ENCODE measurements at places on chromosomes 3 and 15.

DNA sequence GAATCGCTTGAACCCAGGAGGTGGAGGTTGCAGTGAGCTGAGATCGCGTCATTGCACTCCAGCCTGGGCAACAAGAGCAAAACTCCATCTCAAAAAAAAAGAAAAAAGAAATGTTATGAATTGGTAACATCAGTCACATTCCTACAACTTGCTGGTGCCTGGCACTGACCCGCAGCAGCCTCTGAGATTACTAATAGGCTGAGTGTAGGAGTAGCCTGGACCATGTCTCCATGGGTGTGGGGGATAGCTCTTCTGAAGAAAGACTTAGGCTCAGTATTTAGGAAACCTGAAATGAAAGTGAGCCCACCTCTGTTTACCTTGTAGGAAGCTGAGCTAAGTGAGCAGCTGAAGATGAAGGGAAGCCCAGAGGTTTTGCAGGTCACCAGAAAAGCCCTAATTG lies 148.3 kb downstream of the LRRC28 start:
- DNase-seq: no peak

DNA sequence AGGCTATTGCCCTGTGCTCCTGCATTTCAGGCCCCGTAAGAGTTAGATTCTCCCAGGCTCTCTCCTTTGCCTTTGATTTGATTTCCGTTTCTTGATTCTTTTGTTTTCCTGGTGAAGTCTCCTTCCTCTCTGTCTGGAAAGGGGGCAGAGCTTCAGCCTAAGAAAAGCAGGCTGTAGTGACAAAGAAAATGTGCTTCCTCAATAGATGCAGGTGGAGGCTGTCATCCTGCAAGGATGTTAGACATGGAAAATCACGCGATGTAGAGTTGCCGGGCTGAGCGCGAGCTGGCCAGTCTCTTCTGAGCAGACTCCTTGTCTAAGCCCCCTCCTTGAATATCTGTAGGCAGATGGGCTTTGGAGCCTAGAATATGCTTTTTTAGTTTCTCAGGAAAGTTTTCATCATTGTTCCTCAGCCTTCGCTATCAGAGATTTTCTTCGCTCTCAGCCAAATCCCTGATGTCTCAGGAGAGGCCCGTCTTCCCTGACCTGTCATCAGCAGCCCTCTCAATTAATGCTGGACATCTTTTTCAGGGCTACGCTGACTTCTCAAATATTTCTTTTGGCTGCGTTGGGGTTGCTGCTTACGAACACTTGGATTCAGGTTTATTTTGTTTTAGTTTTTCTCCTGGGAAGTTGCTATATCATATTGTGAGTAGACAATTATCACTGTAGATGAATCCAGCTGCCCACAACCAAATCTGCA lies 163.6 kb downstream of the ITPR1 start:
- DNase-seq: no peak

GRCh38 chr3:141914311-141914710 lies 37.9 kb downstream of the ATP1B3 start:
- DNase-seq: no peak

GRCh38 chr3:152209776-152210175 lies 59.0 kb upstream of the MBNL1 start:
- no peak for DNase-seq

GRCh38 chr3:120275618-120276017 lies 9.4 kb downstream of the GPR156 start:
- no peak for DNase-seq

GRCh38 chr3:133117342-133117741 lies 79.2 kb downstream of the TMEM108 start:
- no peak for DNase-seq

DNA sequence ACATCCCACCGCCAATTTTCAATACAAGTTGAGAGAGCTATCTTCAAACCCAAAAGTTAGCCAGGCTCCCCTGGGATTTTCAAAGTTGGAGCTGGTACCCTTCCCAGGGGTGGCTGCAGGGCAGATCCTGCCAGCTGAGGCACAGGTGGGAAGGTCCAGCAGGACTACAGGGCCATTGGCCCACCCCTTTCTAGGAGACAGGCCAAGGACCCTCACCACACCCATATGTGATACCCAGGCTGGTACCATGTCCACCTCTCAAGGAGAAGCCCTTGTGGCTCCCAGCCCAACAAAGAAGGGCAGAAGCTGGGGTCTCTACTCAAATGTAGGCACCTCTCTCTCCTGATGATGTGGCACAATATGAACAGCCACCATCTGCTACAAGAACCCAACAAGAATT lies 8.0 kb downstream of the POC1A start:
- DNase-seq: no peak

DNA sequence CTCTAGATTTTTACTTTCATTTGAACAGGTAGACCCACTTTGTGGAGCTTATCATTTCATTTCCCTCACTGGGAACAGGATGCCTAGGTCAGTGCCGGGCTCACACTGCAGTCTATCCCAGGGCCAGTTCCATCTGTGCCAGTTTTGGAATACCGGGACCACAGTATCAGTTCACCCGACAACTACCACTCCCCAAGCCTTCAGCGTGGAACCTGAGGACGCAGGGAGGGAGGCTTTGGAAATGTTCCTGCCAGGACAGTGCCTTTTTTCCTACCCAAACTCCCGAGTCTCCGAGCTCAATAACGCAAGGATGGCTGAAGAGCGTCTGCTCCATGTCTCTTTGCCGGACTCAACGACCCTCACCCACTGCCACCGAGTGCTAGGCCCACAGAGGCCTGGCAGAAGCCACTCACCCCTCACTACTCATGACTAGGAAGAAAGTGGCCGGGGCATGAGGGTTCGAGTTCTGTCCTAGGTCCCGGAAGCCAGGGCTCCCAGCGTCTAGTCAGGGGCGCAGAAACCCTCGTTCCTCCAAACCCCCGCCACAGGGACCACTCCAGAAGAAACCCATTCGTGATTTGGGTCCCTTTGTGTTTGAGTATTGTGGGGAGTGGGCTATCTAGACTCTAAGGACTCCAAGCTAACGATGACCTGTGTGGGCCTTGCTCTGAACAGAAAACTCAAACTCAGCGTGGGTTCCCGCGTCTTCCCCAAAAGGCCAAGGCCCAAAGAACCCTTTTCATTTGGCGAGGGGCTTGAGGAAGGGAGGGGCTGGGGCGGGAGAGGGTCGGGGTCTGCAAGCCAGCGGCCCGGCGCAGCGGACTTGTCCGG lies 11.4 kb downstream of the ZIC1 start:
- DNase-seq: no peak

Data from H54 (cell line).